Fibroblast of skin of right biceps (primary cell): ENCODE measurements at places on chromosomes 6 and 20.
A peak's percentile ranks its signal among the peaks of the same experiment; 100 is the strongest.

DNA sequence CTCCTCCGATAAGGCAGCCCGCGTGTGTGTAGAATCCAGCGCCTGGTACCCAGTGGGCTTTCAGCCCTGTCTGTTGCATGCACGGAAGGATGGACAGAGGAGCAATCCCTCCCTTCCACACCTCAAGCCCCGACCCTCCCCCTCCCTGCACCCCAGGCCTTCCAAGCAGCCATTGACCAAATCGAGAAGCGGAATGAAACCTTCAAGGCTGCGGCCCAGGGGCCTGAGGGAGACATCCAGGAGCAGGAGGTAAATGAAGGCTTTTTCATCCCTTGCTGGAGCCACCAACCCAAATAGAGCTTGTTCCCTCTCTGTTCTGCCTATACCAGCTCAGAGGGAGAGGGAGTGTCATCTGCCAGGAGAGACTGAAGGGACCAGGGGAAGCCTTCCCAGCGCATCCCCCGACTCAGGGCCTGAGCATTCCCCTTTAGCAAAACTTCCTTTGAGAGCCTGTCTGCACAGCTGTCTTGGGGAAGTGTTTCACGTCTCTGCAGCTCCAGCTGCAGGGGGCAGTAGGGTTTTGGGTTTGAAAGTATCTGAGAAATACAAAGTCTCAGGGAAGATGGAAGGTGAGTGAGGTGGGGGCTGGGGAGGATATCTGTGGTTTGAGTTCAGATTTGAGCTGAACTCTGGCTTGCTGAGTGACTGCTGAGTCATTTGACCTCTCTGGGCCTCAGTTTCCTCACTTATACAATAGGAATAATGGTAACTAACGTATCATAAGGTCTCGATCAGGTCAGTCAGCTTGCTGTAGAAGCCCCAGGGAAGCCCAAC is 16.1 kb downstream of the FGD2 start:
- DNase-seq = peak; percentile 45

GRCh38 chr6:52046456-52046855 is 41.0 kb downstream of the PKHD1 start:
- DNase-seq = no peak

GRCh38 chr6:137013738-137014602 is 30.8 kb downstream of the IL20RA start:
- DNase-seq = peak; percentile 73

GRCh38 chr6:11398451-11399326 is 138.9 kb upstream of the TMEM170B start:
- peak; percentile 40 for DNase-seq

DNA sequence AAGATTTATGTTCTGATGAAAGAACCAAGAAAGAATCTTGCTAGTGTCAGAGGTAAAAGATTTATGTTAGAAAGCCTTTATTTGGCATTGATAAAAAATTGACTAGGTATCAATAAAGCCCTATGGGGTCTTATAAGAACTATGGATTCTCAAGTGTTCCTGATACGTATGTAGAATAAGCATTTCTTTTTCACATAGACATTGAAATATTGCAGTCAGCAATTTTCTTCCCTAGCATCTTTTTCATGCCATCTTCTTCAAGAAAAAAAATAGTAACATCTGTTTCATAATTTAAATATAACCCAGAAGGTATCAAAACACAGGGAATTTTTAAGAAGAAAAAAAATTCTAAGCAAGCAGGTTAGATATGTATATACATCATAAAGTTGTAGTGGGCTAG is 230.6 kb downstream of the CENPW start:
- DNase-seq = no peak

- DNase-seq = no peak
These were observed 383.7 kb downstream of the MAFB start for GRCh38 chr20:40305303-40305702.

DNA sequence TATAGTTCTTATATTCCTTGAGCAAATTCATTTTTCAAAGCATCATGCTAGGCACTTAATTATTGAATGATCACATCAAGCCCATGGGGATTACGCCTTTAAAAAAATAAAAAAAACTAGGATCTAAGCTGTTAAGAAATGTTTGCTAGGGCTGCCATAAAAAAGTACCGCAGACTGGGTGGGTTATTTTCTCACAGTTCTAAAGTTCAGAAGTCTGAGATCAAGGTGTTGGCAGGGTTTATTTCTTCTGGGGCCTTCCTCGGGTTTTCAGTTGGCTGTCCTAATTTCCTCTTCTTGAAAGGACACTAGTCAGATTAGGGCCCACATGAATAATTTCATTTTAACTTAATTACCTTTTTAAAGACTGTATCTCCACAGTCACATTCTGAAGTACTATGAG is 165.6 kb upstream of the RIMS1 start:
- DNase-seq = no peak

GRCh38 chr6:136624347-136624746 is 74.1 kb upstream of the MAP7 start:
- peak; percentile 20 for DNase-seq

GRCh38 chr6:23316131-23316530 is 746.8 kb downstream of the HDGFL1 start:
- no peak for DNase-seq

DNA sequence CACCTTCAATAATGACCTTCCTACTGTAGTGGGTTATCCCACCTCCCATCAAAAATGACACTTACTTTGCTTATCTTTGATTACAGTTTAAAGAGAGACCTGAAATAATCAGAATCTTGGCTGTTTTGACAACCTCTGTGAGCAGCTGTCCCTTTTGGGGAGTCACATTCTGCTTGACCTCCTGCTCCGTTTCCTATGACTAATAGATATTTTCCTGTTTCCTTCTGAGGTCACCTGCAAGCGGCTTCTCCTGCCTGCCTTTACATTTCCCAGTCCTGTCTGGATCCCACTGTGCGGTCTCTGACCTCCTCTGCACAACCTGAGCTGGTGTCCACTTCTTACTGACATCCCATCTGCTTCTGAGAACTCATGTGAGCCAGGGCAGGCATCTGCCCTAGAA is 54.2 kb downstream of the TRAM2 start:
- no peak for DNase-seq

GRCh38 chr20:57167971-57168701 is 98.3 kb downstream of the BMP7 start:
- no peak for DNase-seq

- no peak for DNase-seq
These were observed 623.3 kb upstream of the MANEA start for GRCh38 chr6:94953867-94954631.

DNA sequence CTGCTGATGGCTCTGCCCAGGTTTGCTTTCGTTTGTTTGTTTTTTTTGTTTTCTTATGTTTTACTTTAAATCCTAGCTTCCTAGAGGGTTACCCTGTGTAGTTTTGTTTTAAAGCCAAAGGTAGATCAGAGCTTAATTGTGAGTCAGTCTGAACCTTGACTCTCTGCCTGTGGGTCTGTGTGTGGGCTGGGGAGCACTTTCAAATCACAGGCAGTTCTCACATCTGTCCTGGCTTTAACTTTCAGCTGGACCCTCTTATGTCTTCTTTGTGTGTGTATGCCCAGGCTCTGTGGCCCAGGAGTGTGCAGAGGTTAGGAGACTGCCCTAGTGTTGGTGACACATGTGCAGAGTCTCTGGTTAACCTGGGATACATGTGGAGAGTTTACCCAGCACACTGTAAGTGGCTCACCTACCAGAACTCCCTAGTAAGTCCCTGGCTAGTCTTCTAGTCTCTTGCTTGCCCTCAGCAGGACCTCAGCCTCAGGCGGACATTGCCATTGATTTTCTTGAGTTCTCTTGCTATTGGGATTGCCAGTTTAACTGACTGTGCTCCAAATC is 19.0 kb downstream of the HIVEP1 start:
- DNase-seq = no peak

DNA sequence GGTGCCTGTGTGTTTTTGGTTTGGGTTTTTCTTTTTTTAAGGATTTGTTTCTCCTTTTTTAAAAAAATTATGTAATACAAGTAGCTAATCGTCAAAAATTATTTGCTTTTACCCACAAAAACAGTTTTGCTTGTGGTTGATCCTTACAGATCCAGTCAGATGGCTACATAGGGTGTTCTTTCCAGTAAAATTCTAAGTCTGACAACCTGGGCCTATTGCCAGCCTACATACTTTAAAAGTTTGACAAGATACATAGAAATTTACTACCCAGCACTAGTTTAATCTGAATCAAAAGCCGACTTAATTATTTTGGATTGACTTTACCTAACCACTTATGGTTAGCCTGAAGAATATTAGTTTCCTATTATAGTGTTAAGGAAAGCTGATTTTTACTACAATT is 2.1 kb upstream of the SOX4 start:
- peak; percentile 21 for DNase-seq

DNA sequence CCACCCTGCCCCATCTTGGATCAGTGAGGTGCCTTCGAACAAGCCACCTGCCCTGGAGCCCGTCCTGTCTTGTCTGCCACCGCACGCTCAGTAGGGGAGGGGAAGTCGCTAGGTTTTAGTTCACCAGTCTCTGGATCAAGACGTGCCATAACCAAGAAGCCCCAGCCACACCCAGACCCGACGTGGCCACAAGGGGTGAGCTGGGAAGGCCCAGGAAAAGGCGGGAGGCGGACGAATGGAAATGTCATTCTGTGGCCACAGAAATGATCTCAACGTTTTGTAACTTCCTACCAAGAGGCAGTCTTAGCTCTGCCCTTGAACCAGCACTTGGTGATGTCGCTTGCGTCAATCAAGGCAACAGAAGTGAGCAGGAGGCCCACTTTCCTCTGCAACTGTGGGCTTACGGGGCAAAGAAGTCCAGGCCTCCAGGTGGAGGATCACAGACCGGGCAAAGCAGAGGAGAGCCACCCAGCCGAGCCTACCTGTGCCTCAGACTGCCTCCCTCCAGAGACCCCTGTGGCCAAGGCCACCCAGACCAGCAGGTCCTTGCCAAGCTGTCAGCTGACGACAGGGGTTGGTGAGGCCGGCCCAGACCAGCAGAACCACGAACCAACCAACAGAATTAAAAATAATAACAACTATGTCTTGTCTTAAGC is 14.5 kb downstream of the GMEB2 start:
- DNase-seq = no peak

DNA sequence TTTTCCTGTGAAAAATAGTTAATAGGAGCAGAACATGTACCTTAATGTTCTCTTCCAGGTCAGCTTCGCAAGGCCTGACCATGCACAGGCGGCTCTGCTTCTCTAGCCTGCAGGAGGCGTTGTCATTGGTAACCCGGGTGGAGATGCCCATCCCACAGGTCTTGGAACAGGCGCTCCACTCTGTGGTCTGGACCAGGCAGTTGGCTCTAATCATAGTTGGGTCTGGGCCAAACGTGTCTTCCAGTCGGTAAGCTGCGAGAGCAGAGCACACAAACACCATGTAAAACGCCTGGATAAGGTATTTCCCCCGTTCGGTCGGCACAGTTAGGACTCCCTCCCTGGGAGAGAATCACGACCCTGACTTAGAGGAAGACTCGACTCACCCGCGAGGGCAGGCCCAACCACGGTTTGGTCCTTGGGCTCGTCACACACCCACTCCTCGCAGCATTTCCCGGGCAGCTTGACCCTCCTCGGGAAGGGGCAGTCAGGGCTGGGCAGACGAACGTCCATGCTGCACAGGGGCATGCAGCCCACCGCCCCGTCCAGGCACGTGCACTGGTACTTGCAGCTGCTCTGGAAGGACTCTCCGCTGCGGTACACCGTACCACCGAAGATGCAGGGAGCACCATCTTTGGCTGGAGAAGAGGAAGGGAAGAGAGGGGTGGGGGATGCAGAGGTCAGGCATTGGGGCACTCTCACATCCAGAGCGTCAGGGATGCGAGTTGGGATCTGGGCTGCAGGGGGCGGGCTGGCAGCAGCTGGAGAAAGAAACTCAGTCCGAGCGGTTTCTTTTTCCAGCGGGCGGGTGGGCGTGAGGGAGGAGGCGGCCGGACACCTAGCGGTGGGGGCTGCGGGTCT is 1.0 kb downstream of the CCN2 start:
- peak; percentile 87 for DNase-seq

DNA sequence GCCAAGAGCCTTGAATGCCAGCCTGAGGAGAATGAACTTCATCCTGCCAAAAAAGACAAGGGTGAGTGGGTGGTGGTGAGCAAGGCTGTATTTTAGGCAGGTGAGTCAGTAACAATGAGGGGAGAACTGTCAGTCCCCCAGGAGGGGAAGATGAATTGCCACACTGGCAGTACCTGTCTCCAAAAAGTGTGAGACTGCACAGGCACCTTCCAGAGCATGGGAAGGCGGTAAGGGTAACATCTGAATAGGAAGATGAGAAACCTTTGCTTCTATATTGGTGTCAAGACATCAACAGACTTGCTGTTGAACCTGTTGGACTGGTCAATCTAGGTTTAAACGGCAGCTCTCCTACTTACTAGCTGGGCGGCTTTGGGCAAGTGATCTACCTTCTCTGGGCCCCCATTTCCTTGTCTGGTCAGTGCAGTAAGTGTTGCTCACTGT is 30.9 kb downstream of the STK35 start:
- DNase-seq = no peak

DNA sequence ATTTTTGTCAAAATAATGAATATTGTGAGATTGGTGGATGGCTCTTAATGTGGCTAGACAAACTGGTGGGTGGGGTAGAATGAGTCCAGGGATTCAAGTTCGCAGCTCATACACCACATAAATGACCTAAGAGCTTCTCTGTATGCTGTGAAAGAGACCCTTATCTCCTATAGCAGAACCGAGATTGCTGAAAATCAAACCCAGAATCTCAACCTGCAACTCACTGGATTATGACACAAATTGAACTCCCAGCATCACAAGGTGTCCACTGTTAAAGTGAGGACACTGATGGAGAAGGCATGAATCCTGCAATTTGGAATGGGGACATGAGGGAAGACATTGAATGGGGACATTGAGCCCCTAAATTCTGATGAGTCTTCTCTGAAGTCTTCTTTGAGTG is 51.3 kb upstream of the CNKSR3 start:
- no peak for DNase-seq

DNA sequence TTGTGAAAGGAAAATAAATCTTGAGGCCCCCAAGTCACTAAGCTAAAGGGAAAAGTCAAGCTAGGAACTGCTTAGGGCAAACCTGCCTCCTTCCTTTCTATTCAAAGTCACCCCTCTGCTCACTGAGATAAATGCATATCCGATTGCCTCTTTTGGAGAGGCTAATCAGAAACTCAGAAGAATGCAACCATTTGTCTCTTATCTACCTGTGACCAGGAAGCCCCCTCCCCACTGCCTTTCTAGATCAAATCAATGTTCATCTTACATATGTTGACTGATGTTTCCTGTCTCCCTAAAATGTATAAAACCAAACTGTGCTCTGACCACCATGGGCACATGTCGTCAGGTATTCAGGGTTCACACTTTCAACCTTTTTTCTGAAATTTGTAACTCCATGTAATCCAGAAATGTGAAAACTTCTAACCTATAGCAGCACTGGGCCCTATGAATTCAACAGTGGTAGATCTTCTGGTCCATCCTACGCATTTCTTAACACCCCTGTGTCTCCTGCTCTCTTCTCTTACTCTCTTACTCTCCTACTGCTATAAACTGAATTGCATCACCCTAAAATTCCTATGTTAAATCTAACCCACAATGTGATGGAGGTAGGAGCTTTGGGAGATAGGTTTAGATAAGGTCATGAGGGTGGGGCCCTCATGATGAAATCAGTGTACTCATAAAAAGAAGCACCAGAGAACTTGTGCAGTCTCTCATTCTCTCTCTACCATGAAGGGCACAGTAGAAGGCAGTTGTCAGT is 89.3 kb downstream of the EPB41L2 start:
- DNase-seq = no peak
